Activated CD8-positive, alpha-beta memory T cell treated with anti-CD3 and anti-CD28 coated beads for 4 hours (primary cell): ENCODE measurements at places on chromosomes 7 and 10.

GRCh38 chr10:76301950-76302349 lies 870.5 kb downstream of the LRMDA start:
- no peak for DNase-seq

- DNase-seq = no peak
These were observed 26.6 kb downstream of the DUSP5 start for GRCh38 chr10:110524179-110524858.

GRCh38 chr10:133116455-133116854 lies 28.7 kb downstream of the ADGRA1 start:
- no peak for DNase-seq

DNA sequence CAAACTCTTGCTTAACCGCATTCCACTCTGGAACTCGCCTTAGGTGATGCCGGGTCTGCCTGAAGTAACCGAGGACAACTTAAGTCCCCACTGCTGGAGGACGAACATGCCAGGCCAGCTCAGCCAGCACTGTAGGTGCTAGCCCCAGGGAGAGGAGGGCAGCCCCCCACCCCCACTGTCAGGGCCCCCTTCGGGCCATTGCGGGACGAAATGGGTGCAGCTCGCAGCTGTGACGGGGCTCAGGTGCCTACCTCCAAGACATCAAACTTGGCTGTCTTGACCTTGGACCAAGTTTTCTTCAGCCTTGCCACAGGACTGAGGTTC lies 60.4 kb downstream of the CSGALNACT2 start:
- no peak for DNase-seq

DNA sequence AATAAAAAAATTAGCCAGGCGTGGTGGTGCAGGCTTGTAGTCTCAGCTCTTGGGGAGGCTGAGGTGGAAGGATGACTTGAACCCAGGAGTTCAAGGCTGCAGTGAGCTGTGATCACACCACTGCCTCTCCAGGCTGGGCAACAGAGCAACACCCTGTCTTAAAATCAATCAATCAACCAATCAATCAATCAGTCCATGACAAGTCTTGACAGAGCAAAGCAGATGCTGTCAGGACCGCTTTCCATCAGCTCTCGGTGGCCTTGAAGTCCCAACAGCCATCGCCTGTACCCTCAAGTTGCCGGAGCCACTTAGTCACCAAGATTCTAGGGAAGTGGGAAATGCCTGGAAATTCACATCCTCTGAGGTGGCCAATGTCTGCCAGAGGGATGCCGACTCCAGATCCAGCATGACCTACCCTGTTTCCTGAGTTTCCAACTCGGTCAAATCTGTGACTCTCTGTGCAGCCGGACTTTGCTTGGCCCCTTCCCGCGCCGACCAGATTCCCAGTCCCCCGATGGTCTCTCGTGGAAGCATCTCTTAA lies 871 bp upstream of the CCL24 start:
- no peak for DNase-seq

- no peak for DNase-seq
These were observed 11.8 kb upstream of the ACBD5 start for GRCh38 chr10:27252267-27253000.

GRCh38 chr7:93984024-93984423 lies 20.1 kb downstream of the BET1 start:
- no peak for DNase-seq

- no peak for DNase-seq
These were observed 69.5 kb downstream of the RAPGEF5 start for GRCh38 chr7:22287412-22287811.

DNA sequence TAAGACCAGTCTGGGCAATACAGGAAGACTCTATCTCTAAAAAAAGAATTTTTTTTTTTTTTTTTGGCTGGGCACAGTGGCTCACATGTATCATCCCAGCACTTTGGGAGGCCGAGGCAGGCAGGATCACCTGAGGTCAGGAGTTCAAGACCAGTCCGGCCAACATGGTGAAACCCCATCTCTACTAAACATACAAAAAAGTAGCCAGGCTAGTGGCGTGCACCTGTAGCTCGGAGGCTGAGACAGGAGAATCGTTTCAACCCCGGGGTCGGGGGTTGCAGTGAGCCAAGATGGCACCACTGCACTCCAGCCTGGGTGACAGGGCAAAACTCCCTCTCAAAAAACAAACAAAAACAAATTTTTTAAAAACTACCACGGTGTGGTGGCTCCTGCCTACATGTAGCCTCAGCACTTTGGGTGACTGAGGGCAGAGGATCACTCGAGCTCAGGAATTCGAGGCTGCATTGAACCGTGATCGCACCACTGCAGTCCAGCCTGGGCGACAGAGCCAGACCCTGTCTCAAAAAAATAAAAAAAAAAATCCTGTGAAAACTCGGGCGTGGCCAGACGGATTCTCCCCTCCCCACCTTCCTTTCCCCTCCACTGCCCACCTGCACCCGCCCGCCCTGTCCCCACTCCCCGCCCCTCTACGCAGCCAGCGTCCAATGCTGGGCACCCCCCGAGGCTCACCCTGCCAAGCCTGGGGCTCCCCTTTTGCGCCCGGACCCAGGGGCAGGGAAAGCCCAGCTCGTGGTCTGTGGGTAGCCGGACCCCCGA lies 745 bp upstream of the ORAI2 start:
- no peak for DNase-seq

GRCh38 chr7:5283421-5284303 lies 919 bp downstream of the SLC29A4 start:
- DNase-seq = no peak

DNA sequence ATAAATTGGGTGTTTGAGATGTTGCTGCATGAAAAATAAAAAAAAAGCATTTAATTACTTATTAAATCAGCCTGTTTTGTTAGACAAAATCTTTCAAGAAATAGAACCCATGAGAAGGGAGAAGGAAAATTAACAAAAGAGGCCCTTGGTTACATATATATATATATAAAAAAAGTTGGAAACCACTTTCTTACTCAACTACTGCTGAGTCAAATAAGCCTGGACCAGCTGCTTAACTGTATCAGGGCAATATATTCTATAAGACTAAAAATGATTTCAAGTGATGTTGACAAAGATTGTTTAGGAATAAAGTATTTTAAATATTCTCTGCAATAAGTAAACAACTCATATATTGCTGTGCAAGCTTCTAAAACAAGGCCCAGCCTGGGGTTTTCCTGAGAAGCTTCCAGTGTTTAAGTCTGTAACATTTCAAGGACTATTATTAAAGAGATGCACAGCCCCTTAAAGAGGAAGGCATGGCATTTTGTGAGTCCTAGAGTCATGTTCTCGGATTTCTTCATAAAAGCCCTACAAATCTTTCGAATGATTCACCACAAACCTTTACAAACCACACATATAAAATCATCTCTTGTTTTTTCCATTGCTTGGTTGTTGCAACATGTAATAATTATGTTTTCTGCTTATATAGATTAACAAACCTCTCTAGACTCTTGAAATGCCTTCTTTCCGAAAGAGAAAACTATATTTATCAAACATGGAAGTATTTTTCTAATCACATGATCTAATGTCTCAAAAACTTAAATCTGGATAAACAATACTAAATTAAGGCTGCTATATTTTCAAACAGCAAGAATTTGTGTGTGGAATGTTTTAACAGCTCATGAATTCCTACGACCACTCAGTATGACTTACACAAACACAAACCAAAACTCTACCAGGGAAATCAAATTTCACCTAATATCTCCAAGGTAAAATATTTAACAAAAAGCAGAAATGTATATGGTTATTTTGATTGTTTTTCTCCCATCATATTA lies 14.3 kb downstream of the JAZF1 start:
- no peak for DNase-seq

DNA sequence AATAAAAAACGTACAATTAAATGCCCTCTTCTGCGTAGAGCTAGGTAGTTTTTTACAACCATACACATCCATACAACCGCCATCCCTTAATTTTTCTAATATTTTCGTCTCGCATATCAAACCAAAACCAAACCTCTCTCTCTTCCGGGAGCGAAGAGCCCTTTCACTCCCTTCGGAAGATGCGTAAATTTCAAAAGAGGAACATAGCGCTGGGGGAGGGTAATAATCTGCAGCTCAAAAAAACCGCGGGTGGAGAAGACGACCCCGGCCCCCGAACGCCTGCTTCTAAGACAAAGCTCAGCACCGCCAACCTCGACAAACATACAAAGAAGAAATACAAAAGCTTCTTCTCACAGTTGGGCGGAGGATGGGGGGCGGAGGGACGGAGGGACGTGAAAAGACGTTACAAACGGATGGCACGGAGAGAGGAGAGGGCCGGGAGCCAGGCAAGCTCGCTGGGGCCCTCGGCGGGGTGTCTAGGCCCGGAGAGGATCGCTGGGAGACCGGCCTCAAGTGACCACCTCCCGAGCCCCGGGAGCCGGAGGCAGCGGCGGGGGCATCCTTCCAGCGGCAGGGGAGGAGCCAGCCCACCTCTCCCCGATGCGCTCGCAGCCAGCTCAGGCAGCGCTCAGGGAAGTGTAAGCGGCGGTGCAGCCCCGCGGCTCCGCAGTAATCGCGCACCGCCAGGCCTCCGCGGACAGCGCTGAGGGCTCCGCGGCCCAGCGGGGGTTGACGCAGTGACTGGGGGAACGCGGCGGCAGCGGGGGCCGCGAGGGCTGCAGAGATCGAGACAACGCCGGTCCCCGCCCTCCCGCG lies 851 bp downstream of the MKRN1 start:
- DNase-seq = peak; percentile 12

DNA sequence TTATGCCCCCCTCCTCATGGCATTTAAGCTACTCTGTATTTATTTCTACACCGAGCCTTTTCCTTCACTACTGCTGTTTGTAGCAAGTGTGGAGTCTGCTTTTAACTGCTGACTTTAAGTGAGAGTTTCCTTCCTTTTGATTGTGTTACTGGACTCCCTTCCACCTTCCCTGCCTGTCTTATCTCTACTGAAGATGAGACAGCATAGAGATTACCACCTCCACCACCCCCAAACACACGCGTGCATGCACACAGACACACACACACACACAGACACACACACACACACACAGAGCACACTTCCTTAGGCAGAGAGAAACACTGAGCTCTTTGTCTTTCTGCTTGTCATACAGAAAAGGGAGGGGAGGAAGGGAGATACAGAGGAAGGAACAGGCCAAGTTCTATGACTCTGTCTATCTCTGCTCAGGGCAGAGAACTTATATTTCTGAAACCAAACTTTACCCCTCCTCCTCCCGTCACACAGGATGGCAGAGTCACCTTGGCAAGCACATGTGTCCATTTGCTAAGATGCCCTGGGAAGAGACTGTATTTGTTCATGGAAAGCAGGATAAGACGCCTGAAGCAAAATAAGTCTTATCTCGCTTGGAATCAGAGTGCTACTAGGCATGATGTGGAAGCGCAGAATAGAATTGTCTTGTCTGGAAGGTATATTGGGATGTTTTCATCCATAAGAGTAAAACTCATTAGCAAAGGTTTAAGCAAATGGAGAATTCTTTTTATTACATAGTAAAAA lies 81.8 kb upstream of the CAV2 start:
- no peak for DNase-seq

DNA sequence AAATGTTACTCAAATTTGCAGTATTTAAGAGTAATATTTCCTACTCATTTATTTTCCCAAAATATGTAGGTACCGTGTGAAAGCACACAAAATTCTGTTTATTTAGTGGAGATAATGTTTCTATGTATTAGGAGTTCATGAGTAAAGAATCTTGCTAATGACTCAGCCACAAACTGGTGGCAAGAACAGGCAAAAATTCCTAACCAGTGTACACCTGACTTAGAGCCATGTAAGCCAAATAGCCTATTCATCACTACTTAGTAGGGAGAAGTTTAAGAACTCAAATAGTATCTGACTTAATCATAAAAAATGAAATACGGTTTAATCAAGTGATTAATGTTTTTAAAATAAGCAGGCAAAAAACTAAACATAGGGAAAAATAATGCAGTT lies 169.0 kb downstream of the SRPK2 start:
- DNase-seq = no peak

- no peak for DNase-seq
These were observed 45.5 kb upstream of the RAB11FIP2 start for GRCh38 chr10:118092209-118092608.
